ENCODE measurements at places on chromosomes 16 and 17.
A peak's percentile ranks its signal among the peaks of the same experiment; 100 is the strongest.

GRCh38 chr17:75442168-75443103, 14.0 kb upstream of the TMEM94 start:
- no peak for DNase-seq
- peaks cover 49% of the 10 kb centered on the region for H3K4me1 ChIP-seq
- no peak overlapping the region for H3K4me3 ChIP-seq
- no peaks in the 10 kb centered on the region for H3K27me3 ChIP-seq

DNA sequence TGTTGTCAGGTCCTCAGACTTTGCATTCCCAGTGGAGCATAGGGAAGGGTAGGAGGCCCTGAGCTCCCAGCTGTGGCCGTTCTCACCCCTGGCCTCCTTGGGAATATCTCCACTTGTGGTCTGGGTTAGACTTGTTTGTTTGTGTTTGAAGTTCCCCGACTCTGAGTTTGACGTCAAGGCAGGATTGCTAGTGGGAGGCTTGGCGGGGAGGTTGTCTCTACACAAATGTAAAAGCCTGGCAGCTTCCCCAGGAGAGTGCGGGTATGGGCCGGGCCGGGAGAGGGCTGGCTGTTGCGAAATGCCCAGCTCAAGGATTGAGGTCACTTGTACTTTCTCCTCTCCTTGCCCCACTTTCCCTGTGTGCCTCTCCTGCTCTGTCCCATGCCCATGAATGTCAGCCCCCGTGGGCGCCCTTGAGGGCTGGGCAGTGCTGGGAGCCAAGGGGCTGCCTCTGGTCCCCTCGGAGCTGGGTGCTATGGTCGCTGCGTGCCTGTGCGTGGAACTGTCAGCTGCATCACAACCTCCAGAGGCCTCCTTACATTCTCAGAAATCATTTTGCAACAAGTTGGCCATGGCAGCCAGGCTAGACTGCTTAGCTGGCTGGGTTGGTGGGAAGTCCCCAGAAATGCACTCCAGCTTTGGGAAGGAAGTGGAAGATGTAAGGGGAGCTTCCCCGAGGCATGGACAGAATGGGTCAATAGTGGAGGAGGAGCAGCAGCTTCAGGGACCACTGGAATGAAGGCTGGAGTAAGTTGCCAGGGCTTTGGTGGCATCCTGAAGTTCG, 84.3 kb downstream of the KSR1 start:
- H3K27me3 ChIP-seq = no peaks in the 10 kb centered on the region
- peaks cover 40% of the 10 kb centered on the region for H3K4me1 ChIP-seq
- H3K27ac ChIP-seq = peak overlapping the region; percentile 86
- no peak overlapping the region for H3K4me3 ChIP-seq
- peak; percentile 88 for DNase-seq

DNA sequence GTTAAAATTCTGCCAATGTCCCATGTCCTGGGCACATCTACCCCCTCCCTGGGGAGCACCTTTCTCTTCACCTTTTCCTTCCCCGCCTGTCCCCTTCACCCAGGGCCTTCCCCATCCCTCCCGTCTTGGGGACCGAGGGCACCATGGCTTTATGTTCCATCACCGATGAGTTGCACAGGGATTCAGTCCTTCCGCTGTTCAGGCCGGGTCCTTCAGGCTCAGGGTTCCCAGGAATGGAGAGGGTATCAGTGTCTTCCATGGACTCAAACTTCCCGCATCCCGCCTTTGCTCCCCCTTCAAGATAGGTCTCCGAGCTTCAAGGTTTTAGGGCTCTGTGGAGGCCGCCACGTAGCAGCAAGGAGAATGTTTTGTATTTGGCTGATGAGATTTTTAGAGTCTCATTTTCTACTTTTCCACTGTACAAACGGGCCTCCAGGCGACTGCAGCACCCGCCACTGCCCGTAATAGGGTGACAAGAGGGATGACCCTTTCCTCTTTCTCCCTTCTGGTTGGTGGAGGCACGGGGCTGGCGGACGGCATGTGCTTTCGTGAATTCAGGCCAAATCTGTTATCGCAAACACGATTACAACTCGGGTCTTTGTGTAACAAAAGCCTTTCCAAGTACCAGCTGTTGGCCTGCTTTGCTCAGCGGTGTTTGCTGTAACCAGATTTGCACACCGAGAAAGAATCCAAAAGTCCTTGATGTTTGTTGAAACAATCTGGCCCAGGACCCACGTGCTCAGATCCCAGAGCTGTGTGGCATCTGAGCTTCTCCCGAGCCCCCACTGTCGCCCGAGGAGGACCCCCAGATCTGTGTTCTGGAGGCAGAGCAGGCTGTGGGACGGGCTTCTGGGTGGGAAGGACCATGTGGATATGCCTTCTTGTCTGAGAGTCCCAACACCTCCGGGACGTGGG, 236.3 kb downstream of the SEC14L1 start:
- no peaks in the 10 kb centered on the region for H3K36me3 ChIP-seq
- peaks cover 84% of the 10 kb centered on the region for H3K4me1 ChIP-seq
- no peak for DNase-seq
- peak overlapping the region; percentile 88 for H3K27ac ChIP-seq
- H3K27me3 ChIP-seq = no peaks in the 10 kb centered on the region

DNA sequence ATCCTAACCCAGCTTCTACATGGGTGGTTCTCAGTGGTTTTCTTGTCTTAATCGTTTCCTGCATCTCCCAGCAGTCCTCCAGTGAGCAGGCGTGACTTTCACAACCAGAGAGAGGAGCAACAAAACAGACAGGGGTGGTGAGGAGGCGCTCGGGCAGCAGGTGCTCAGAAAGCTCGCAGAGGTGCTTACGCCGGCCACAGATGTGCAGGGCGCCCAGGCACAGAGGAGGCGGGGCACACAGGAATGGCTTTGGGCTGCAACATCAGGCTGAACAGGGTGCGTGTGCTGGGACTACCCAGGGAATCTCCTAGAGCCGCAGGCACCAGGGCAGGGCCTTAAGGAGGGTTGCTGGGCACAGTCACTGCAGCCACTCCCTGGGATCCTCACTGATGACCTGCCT, 32.6 kb downstream of the KLHDC4 start:
- DNase-seq = no peak
- no peak overlapping the region for H3K27ac ChIP-seq
- H3K4me1 ChIP-seq = no peaks in the 10 kb centered on the region
- H3K36me3 ChIP-seq = peaks cover 31% of the 10 kb centered on the region
- H3K27me3 ChIP-seq = no peaks in the 10 kb centered on the region

DNA sequence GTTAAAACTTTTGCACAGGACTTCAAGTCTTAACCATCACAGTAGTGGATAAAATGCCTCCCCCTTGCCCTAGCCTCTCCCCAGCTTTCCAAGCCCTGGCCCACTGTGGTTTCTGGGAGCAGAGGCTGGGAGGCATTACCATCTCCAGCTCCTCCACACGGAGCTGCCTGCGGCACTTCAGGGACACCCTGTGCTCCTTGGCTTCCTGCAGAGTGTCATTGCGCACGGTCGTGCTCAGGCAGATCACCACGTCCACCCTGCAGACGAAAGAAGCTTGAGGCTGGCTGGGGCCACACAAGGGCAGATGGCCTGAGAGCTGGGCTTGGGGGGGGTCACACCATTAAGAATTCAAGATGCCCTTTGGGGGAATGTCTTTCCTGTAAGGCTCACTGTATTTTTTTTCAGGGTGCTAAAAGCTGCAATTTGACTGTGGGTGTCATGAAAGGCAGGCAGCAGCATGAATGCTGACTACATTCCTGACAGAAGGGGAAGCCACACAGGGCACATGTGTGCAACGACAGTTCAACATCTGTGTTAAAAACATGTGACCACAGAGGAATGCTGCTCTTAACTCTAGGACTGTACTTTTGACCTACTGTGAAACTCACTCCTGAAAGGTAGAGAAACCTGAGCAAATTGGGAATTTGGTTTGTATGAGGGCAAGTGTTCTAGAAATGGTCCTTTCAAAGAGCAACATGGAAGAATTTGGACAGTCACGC, 47.7 kb upstream of the CLEC18B start:
- DNase-seq = no peak
- H3K27ac ChIP-seq = no peak overlapping the region
- no peak overlapping the region for H3K4me3 ChIP-seq
- H3K27me3 ChIP-seq = no peaks in the 10 kb centered on the region
